Amniotic epithelial cell (primary cell): ENCODE measurements at places on chromosomes 7 and 10.

DNA sequence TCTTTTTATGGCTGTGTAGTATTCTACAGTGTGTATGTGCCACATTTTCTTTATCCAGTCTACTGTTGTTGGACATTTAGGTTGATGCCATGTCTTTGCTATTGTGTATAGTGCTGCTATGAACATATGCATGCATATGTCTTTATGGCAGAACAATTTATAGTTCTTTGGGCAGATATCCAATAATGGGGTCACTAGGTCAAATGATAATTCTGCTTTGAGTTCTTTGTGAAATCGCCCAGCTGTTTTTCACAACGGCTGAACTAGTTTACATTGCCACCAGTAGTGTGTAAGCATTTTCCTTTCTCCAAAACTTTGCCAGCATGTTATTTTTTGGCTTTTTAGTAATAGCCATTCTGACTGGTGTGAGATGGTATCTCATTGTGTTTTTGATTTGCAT is 214.8 kb upstream of the TMEM229A start:
- DNase-seq = no peak

- peak; percentile 77 for DNase-seq
Measured at GRCh38 chr7:78020136-78020873, 221.7 kb downstream of the PHTF2 start.

GRCh38 chr10:107104026-107104652 is 60.4 kb downstream of the SORCS1 start:
- DNase-seq = no peak

- DNase-seq = no peak
Measured at GRCh38 chr7:29224726-29225125, 30.2 kb downstream of the CHN2 start.

DNA sequence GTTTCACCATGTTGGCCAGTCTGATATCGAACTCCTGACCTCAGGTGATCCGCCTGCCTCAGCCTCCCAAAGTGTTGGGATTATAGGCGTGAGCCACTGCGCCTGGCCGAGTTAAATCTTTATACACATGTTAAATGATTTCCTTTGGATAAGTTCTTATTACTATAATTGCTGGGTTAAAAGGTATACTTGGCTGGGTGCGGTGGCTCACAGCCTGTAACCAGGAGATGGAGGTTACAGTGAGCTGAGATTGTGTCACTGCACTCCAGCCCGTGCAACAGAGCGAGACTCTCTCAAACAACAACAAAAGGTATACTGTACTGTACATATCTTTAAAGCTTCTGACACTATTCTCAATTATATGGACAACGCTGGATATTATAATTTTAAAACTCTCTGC is 53.2 kb upstream of the CDK13 start:
- DNase-seq = no peak

DNA sequence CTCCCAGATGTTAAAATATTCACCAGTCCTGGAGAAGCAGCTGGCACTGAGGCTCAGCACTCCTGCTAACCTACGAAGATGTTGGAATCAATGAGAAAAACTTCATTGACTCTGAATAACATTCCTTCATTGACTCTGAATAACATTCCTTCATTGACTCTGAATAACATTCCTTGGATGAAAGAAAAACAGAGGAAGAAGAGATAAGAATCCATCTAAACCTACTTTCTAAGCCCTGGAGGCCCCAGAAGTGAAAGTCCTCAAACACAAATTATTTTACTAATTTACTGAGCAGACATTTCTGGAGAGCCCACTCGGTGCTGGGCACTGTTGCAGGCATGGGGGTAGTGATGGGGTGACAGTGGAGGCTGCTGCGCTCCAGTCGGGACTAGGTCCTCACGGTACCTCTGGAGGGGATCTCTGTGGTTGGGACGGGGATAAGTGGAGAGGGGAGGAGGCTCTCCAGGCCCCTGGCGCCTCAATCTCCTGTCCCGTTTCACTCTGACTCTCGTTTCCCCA is 254.1 kb downstream of the WDR37 start:
- DNase-seq = no peak

GRCh38 chr10:34049887-34050286 is 715.4 kb upstream of the NRP1 start:
- peak; percentile 65 for DNase-seq

DNA sequence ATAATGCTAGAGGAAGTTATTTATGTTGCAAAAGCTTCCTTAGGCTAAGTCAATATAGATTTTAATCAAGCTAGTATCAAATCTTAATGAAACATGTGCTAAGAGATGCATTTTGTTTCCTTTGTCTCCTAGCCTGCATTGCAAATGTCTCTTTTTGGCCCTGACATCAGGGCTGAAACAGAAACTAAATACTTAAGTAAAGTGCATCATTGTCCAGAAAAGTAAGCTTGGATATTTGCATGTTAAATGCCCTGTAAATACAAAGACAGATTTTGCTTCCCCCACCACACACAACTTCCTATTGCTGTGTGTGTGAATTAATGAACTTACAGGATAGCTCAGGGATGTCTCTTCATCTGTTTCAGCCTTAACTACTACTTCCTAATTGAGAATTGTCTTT is 10.0 kb upstream of the STAMBPL1 start:
- DNase-seq = no peak

- peak; percentile 84 for DNase-seq
Measured at GRCh38 chr7:148738737-148739535, 40.2 kb downstream of the CUL1 start.

GRCh38 chr10:98675902-98676301 is 229.2 kb upstream of the HPS1 start:
- DNase-seq = no peak

GRCh38 chr10:3526727-3527501 is 258.1 kb downstream of the KLF6 start:
- DNase-seq = peak; percentile 83

DNA sequence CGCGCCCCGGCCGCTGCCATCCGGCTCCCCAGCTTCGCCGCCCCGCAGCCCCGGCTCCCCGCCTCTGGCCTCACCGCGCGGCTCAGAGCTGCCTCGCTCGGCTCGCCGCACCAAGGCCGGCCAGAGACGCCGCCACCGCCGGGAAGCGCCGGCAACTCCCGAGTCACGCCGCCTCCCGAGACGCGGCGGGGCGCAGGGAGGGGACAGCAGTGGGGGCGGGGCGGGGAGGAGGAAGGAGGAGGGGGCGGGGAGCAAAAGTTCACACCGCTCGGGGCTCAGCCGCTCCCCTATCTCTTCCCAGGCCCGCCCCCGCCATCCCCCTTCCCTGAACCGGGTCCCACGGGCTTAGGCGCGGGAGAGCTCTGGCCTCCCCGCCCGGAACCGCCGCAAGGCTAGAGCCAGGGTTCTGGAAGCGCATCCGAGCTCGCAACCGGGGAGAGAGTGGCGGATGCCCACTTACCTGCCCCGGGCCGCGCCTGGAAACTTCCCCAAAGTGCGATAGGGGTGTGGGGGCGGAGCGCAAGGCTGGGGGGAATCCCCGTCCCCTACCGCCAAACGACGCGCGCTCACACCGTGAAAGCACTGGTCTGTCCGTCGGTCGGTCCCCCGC is 1.0 kb downstream of the CHST15 start:
- DNase-seq = no peak

- peak; percentile 93 for DNase-seq
Measured at GRCh38 chr7:17677408-17677807, 262.9 kb downstream of the SNX13 start.

DNA sequence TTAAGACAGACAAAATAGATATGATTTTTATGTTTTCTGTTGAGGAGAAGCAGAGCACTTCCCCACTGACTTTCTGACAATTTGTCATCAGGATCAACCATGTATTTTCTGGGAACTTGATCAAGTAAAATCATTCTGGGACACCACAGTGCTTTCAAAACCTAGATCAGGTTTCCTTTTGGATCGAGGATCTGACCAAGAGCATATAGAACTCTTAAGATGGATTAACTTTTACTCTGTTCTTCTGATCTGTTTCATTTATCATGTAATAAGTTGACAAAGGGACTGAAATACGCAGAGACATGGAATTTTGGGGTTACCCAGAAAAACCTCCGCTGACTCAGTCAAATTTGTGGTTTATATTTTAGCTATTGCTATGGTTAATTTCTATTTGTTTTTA is 136.0 kb upstream of the WNT16 start:
- no peak for DNase-seq

- DNase-seq = no peak
Measured at GRCh38 chr10:114664127-114664526, 6.1 kb upstream of the ABLIM1 start.

GRCh38 chr10:14995964-14996565 is 36.9 kb downstream of the MEIG1 start:
- no peak for DNase-seq

DNA sequence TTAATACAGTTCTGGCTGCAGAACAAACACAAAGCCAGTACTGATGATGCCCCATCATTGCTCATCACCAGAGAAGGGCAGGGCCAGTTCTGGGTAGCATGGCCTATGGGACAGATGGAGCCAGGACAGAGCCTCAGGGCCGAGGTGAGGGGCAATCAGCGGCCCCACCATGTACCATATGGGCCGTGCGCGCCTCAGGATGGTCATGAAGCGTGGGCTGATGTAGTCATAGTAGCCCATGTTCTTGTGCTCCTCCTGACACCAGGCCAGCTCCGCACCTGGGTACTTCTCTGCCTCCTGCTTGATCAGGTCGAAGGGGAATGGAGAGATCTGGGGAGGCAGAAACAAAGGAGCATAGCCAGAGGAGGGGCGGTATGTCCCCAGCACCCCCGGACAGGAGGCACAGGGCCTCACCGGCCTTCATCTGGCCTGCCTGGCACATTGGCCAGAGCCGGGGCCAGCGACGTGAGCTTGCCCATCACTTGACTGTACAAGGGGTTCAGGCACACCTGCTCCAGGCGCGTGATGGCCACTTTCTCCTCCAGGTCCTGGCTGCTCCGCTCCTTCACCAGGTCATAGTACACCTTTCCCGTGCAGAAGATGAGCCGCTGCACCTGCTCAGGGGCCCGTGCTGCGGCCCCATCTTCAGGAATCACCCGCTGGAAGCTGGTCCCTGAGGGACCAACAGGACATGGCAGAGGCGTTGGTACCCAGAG is 26.1 kb downstream of the OGDHL start:
- no peak for DNase-seq

- DNase-seq = no peak
Measured at GRCh38 chr10:17736223-17736622, 15.8 kb upstream of the TMEM236 start.

DNA sequence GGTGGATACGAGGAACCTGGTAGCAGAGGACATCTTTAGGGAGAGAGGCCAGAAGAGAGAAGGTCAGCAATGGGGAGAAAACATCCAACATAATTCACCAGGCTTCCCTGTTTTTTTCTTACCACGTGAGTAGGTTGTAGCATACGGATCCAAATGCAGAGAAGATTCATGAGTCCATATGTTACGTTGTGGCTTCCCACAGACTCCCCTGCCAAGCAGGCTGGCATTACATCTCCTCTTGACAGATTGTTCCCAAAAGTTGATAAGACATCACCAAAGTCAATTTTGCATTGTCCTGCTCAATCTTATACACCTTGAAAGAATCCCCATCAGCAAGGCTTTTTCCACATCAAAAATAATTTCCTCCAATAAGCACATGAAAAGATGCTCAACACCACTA is 39.7 kb downstream of the DRGX start:
- no peak for DNase-seq

- DNase-seq = no peak
Measured at GRCh38 chr7:42624471-42624870, 287.4 kb downstream of the C7orf25 start.

DNA sequence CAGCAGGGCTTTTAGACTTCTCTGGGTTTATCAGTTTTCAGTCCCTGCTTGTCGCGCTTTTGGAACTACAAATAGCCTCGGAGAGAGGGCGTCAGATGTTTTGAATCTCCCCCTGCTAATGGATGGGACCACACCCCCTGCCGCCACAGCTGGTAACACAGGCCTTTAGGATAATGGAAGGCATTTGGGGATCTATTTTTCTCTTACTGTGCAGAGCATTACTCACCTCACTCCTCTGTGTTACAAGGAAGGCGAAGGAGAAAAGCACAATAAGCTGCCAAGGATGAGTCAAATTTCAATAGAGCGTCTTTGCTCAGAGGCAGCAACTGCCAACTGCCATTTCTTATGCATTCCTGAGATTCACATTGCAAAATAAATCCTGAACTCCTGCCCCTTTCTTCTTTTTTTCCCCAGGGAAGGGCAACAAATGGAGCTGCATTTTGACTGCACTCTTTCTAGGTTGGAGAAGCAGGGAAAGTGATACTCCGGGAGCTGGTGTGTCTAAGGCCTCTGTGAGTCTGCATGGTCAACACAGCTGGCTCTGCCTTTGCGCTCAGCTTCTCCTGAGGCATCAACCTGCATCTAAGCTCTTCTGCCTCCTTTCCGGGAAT is 31.5 kb upstream of the SMNDC1 start:
- peak; percentile 92 for DNase-seq
